ENCODE measurements at places on chromosomes 7 and 10. TPM values are rescaled to one million over a fixed set of nuclear protein-coding genes. Genes with fewer than 3 reads are reported as not detected.

Gene PLEKHA1
- 9.5 TPM for total RNA-seq

Gene FBXW4
- 52.9 TPM for total RNA-seq

Gene ITGA8
- total RNA-seq: 1.3 TPM

Gene SLC16A9
- 0.26 TPM for total RNA-seq

Gene PHYH
- 31.5 TPM for total RNA-seq

Gene CYP26C1
- under 0.01 TPM for total RNA-seq

Gene GIMAP8
- total RNA-seq: under 0.01 TPM

Gene HOXA4
- 0.51 TPM for total RNA-seq

Gene ZNF33A
- total RNA-seq: 11.8 TPM

- DNase-seq: no peak
Observed at GRCh38 chr7:134182078-134182477, 54.9 kb downstream of the LRGUK start.

GRCh38 chr10:15393139-15393825 is 22.2 kb upstream of the FAM171A1 start:
- no peak for DNase-seq

GRCh38 chr10:94902570-94902969 is 35.9 kb upstream of the CYP2C9 start:
- no peak for DNase-seq

GRCh38 chr10:4685904-4686643 is 139.9 kb upstream of the AKR1E2 start:
- no peak for DNase-seq

- DNase-seq: peak; percentile 4
Observed at GRCh38 chr10:76881477-76882220, 756.0 kb downstream of the KCNMA1 start.

GRCh38 chr7:105429746-105430612 is 41.3 kb upstream of the SRPK2 start:
- peak; percentile 57 for DNase-seq

DNA sequence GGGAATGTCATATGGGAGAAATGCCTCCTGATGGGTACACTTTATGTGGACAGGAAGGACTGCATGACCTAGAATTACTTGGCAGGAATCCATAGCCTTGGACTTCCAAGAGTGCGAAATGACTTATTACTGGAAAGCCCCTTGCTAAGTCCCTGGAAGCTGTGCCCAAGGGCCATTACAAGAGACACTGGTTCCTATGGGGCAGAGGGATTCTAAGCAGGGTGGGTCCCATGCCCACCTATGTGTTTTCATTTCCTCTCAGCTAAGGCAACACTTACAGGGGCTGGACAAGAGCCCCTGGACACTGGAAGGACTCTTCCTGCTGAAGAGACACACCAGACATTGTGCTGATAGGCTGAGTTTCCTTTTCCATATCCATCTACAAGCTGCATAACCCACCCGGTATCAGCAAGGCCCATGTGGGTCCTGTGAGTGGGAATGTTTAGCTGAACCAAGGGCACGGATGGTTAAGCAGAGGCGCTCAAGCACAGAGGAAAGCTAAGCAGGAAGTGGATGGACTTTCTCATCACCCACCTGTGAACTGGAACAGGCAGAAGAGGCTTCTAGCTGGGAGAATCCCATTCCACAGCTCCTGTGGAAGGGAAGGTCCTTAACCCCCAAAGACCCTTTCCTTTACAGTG is 56.2 kb downstream of the XPNPEP1 start:
- DNase-seq: no peak

DNA sequence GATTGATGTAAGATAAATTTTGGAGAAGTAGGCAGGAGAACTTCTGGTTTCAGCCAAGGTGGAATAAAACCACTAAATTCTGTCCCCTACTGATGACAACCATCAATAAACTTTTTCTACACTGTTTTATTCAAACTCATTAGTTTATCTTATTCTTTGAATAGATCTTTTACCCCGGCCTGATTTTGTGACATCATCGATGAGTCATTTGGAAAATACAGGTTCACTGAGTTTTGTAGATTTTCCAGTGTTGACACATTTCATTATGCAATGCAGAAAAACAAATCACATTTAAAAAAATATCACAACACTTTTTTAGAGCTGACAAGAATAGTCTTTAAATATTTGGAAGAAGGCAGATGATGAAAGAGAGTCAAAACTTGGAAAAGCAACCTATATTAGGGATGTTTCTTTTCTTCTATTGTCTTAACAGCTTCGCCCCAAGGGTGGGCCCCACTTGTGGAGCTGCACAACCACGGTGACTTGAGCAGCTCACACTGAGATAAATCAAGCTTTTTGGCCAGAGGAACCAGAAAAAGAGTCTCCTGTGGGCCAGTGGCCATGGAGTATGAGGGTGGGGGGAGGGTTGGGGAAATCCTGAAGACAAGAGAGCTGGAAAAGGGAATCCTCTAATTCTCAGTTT is 112.8 kb downstream of the PTEN start:
- peak; percentile 37 for DNase-seq

- no peak for DNase-seq
Observed at GRCh38 chr10:28304032-28304571, 1.2 kb upstream of the MPP7 start.

- no peak for DNase-seq
Observed at GRCh38 chr10:49314806-49315205, 15.8 kb downstream of the C10orf71 start.

DNA sequence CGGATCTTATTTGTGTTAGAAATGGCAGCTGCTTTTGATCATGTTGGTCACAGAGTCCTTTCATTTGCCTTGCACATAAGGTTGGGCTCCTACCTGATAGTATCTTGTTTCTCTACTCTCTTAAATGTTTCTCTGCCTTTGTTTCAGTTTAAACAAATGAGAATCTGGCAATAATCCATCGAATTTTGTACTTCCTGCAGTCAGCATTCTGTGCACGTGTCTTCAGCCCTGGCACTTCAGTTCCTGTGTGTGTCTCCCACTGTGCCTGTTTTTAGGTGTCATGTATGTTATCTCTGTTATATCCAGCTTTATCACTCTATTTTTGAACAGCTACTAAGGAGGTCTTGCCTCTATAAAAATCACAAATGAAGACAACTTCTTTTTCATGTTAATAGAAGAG is 28.4 kb upstream of the PTER start:
- no peak for DNase-seq

GRCh38 chr10:49642311-49642710 is 28.5 kb downstream of the CHAT start:
- DNase-seq: no peak

DNA sequence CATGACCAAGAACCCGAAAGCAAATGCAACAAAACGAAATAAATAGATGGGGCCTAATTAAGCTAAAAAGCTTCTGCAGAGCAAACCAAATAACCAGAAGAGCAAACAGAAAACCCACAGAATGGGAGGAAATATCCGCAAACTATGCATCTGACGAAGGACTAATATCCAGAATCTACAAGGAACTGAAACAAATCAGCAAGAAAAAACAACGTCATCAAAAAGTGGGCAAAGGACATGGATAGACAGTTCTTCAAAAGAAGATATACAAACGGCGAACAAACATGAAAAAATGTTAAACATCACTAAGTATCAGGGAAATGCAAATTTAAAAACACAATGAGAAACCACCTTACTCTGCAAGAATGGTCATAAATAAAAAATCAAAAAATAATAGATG is 35.3 kb upstream of the CACUL1 start:
- DNase-seq: no peak

GRCh38 chr10:63751836-63752235 is 230.6 kb downstream of the REEP3 start:
- DNase-seq: peak; percentile 20

- DNase-seq: no peak
Observed at GRCh38 chr7:157981778-157982177, 605.8 kb downstream of the PTPRN2 start.

DNA sequence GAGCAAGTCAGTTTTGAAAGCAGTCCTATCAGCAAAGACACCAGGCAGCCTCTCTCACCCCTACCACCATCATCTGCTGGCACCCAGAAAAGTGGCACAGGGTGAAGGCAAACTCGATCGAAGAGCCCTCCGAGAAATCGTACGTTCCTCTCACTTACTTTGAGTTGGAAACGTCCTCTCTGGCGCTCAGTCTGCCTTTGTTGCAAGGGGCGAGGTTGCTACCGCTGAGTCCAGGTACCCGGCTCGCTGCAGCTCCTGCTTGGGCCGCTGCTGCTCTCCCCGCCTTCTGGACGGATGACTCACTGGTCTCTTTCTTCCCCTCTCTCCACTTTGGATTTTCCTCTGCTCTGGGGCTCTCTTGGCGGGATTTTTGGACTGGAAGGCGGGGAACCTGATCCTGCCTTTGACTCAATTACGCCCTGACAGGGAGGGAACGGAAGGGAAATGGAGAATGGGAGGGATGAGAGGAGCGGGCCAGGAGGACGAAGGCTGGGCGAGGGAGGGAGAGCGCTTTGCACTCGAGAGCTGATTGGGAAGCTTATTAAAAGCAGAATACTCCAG is at the start of gene PTN:
TSS of gene PTN (minus strand) at position 453 of the 561 bp plus-strand sequence. CDS start 88,760 bp downstream, outside the sequence.
- DNase-seq: peak; percentile 83

DNA sequence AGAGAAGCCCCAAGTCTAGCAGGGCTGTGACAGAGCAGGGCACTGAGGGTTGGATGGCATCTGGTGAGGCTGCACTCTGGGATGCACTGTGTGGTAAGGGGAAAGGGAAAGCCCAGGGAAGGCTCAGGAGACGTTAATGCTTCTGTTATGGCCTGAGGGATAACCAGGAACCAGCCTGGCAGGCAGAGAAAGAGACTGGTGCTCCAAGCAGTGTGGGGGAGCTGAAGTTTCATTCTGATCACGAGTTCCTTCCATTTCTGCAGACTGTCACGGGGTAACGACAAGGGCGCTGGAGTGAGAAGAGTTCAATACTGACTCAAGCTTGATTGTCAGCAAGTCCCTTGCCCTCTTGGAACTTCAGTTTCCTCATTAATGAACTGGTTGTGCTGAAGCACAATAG is 730.9 kb downstream of the GRID1 start:
- no peak for DNase-seq

GRCh38 chr7:146701166-146701565 is 584.6 kb downstream of the CNTNAP2 start:
- no peak for DNase-seq
